ENCODE measurements at places on chromosomes 7 and 10.

GRCh38 chr10:14040787-14041631 is 289.7 kb downstream of the FRMD4A start:
- no peak for DNase-seq

DNA sequence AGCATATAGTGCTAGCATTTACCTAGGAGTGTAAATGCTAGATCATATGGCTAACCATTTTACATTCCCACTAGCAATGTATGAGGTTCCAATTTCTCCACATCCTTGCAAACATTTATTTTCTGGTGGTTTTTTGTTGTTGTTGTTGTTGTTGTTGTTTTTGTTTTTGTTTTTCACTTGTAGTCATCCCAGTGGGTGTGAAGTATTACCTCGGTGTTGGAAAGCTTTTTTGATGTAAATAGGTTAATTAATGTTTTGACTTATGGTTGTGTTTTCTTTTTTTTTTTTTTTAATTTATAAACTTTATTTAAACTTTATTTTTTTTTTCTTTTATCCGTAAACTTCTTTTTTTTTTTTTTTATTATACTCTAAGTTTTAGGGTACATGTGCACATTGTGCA is 15.3 kb upstream of the TSGA13 start:
- DNase-seq, result no peak

GRCh38 chr7:151249732-151250072 is 1.2 kb upstream of the SMARCD3 start:
- DNase-seq, result no peak

- DNase-seq, result no peak
These were observed 37.6 kb upstream of the COL1A2 start for GRCh38 chr7:94357076-94357475.

- no peak for DNase-seq
These were observed 147.0 kb upstream of the CELF2 start for GRCh38 chr10:10870523-10871241.
